Activated CD8-positive, alpha-beta memory T cell treated with anti-CD3 and anti-CD28 coated beads for 4 hours (primary cell): ENCODE measurements at places on chromosomes 3 and 15.

DNA sequence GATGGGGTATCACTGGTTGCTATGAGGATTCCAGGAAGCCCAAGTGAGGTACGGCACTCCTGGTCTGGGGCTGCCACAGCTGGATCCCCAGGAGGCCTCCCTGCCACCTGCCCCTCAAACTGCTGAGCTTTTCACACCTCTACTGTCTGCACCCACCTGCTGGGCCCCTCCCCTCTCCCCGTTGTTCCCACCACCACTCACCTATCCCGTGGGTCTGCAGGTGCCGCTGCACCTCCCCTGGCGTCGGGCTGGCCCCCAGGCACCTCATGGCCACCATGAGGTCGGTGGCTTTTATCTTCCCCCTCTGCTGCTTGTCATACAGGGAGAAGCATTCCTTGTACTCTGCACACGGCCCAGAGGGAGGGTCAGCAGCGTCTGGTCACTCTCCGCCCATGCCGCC lies 5.8 kb downstream of the CALML4 start:
- no peak for DNase-seq

- no peak for DNase-seq
Observed at GRCh38 chr15:86082619-86083380, 3.1 kb downstream of the AGBL1 start.

- no peak for DNase-seq
Observed at GRCh38 chr15:92112180-92112579, 258.7 kb downstream of the SLCO3A1 start.

DNA sequence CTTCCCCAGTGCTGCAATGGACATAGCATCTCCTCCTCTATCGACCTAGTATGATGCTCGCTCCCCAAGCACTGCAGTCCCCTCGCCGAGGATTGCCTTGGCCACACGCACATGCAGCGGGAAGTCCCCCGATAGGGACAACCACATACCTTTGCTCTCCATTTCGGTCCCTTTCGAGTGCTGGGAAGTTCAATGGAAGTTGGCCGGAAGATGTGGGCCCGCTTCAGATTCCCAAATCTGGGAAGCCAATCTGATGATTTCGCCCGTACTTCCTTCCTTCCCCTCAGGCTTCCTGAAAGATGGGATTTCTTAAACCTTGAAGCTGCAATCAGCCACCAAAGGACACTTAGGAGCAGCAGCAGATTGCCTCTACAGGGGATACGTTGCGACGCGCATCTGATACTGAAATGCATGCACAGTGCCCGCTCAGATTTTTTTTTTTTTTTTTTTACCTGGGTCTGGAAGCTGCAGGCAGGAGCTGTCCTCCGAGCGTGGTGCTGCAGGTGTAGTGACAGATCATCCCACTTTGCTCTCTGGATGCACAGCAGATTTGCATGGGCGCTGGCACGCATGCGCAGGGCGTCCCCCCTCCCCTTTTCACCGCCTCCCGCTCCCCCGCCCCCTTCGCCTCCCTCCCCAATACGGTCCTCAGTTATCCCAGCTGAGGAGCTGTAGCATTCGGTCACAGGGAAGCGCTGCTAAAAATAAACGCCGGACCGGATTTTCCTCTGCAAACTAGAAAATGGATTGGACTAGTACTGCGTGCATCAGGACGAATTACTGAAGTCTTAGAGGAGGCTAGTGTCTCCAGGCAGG lies at the start of gene FGF12:
FGF12 (minus strand) TSS at position 510 of the 816 bp plus-strand sequence.
- no peak for DNase-seq

DNA sequence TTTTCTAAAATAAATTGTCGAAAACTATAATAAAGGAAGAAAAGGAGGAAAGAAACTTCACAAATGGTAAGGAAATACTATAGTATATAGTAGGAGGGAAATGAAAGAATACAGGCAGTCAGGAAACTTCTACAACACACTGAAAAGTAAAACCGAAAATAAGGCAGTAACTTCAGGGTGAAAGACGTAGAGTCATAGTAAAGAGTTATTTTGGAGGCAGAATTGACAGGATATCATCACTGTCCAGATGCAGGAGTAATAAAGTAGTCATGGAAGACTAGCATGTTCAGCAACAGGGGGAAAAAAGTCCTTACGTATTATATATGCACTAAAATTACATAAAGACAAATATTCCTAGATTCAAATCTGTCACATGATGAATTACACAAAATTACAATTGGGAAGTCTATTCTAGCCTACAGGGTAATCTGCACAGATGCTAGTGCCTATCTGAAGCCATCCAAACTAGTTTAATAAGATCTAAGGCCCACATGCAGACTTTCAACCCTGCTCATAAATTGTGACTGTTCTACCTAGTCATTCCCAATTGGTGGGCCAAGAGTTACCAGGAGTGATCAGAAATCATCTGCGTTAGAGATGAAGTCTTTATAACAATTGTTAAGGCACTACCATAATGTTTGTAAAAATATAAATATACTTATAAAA lies 14.0 kb downstream of the VPS13C start:
- no peak for DNase-seq
